Substantia nigra (tissue), 51 donors: ENCODE measurements at places on chromosomes 5 and 9.

GRCh38 chr9:105131981-105132380 is 112.5 kb upstream of the SLC44A1 start:
- no peak for DNase-seq

- DNase-seq: peak; percentile 12
These were observed 67.1 kb downstream of the ADAMTS12 start for GRCh38 chr5:33824516-33825195.

DNA sequence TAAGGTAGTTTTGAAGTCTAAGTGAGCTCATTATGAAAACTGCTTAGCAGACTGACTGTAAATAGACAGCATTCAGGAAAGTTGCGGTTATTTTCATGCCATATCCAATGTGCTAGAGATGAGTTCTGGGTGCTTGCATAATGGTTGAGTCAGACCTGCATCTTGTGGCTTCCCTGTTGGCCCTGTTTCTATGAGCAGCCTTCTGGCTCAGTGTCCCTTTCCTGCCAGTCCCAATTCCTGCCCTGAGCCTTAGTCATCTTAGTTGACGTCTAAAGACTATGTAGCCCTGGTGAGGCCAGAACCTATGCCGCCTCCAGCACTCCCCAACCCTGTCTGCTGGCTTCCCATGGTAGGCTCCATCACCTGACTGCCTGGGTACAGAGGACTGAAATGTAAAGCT is 76.3 kb upstream of the TNFSF8 start:
- DNase-seq: no peak

DNA sequence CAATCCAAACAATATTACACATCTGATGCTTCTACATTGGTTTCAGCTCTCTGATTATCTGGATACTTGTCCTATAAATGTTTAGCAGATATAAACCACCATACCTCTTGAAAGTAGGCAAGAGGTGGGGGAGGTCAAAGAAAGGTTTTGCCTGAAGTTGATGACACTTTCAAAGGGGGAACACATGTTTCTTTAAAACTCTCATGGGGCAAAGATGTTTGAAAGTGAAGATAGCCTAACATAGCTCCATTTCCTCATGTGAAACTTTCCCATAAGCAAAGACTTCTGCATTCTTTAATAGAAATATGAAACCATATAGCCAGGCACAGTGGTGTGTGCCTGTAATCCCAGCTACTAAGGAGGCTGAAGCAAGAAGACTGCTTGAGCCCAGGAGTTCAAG is 62.1 kb downstream of the CETN3 start:
- DNase-seq: no peak

- DNase-seq: no peak
These were observed 95.3 kb downstream of the COL5A1 start for GRCh38 chr9:134736791-134737497.

- no peak for DNase-seq
These were observed 170.9 kb upstream of the STK32A start for GRCh38 chr5:147063943-147064342.

DNA sequence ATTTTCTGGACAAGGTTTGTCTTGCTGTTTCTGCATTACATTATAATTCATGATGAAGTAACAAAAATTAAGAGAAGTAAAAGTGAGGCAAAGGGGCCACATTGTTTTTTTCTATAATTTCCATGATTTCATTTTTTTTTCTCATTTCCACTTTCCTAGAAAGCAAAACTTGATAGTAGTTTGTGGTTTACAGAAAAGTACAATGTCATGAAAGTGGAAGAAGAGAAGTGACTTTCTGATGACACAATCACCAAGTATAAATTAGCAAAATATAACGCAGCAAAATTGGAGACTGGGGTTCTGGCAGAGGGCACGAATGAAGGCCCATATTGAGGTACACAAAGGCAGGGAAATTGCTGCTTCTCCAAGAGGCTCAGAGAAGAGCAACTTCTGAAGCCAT is 5.0 kb upstream of the IFNA14 start:
- no peak for DNase-seq

GRCh38 chr5:177328545-177329231 is 17.0 kb upstream of the MXD3 start:
- DNase-seq: no peak

DNA sequence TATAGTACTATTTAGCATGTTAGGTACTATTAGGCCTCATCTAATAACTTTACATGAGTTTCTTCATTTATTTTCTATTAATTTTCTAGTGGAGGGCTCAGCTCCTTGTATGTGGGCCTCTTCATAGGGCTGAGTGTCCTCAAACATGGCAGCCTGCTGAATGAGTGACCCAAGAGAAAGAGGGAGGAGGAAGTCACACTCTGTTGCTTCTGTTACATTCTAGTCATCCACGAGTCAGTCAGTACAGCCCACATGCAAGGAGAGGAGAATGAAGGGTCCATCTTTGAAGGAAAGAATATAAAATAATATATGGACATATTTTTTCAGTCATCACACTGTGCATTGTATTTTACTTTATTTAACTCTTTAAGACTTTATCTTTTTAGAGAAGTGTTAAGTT is 66.6 kb upstream of the NR3C1 start:
- no peak for DNase-seq

DNA sequence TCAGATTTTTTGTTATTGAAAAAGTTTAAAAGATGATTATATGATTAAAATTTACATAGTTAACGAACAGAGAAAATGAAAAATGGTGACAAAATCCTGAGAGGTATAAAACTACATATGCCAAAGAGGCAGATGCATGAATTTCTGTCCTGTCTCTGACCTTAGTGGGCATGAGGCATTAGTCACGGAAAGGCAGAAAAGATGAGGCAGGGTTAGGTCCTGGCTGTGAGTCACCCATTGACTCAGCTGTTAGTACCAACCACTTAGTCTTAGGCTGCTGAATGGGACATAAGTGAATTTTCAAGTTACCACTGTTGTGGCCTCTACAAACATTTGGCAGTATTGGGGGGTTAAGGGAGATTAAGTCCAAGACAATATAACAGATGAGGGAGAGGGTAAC is 33.1 kb downstream of the RASA1 start:
- no peak for DNase-seq

DNA sequence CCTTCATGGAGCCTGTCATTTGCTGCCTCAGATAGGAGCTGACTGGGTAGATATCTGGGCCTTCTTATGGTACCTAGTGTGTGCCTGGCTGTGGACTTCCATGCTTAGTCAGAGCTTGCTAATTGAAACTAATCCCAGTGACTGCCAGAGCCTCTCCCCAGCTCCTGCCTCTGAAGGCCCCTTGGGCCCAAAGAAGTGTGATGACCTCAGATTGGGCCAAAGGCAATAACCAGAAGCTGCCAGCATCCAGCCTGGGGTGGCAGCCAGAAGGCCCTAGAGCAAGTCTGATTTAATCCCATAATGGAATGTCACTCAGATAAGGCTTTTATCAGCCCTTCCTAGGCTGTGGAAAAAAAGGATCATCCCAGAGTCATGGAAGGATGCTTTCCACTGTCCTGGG is 17.1 kb upstream of the CDC23 start:
- DNase-seq: no peak

DNA sequence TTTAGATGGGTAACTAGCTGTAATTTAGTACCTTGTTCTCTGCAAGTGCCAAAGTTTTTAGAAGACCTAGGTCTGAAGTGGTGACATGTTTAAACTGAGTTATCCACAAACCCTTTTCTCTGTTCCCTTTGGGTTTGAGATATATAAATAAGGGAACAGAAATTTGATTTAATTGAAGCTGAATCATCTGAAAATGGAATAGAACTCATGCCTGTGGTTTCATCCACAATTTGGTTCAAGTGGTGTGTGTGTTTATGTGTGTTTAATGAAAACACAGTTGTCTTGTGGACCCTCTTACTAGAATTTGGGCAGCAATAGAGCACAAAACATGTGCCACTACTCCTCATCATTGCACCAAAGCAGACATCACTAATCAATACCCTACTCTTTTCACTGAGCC is 216.9 kb downstream of the GLIS3 start:
- DNase-seq: no peak

GRCh38 chr5:98993512-98993911 is 64.7 kb upstream of the CHD1 start:
- no peak for DNase-seq

- peak; percentile 3 for DNase-seq
These were observed 583.4 kb downstream of the ACTL7B start for GRCh38 chr9:108272349-108272899.

DNA sequence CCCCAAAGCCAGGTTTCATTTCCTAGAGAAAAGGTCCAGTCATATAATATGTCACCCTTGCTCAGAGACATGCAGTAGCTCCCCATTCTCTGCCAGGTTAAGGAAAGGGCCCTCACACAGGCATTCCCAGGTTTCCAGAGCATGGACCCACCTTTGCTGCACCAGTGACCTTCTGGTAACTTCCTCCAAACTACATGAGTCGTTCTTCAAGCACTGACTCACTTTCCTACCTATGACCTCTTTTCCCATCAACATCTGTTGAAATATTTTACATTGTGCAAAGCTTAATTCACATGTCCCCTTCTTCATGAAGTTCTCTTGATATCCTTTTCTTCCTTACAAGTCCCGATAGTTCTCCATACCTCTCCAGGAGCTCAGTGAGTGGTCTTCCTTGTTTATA is 25.9 kb downstream of the SH3TC2 start:
- DNase-seq: no peak

DNA sequence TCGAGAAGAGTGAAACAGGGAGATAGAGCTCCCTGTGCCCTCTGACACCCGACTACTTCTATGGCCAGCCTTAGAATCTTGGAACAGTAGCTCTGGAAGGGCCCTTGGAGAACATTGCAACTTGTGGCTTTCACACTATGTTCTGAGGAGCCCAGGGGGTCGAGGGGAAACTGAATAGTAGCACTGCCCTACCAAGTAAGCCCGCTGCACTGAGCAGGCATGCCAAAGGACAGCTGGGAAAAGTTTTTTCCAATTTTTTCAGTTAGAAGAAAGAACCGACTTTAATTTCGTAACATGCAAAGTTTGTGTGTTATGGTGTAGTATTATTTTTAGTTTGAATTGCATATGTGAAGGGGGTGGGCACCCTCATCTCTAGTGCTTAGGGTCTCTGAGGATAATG is 10.9 kb downstream of the SMIM3 start:
- DNase-seq: no peak

GRCh38 chr5:158569534-158569933 is 530.2 kb downstream of the EBF1 start:
- no peak for DNase-seq
